ENCODE measurements at places on chromosomes 13 and 19.

GRCh38 chr19:14023404-14024235, 4.3 kb upstream of the RLN3 start:
- DNase-seq = no peak

DNA sequence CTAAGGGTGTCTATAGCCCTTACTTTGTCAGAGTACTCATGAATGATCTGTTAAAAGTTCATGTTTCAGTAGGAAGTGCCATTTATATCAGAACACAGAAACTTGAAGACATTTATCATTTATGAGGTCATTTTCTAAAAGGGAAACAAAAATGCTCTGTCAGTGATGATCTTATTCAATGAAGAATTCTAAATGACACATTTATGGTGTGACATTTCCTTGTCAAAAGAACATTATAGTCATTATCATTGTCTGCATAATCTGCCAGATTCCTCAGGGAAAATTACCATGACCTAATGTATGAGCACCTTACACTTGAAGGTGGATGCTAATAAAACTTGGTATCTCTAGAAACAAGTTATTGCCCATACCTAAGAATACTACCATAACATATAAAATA, 853.8 kb upstream of the SLITRK6 start:
- no peak for DNase-seq

DNA sequence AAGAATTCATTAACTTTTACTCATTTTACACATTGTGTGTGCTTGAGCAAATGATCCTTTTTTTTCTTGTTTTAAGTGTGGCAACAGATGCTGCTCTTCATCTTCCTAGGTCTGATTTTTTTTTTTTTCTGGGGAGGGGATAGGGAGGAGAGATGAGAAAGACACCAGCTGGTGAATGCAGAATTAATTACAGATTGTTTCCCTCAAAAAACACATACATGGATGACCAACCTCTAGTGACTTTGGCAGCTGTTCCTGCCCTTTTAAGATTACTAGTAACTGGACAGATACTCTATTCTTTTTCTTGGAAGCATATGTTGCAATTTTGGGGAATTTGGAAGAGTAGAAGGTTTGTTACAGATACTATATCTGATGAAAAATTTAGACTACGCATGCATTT, 103.6 kb upstream of the MYO16 start:
- DNase-seq = no peak

- DNase-seq = no peak
These were observed 57.8 kb downstream of the MBNL2 start for GRCh38 chr13:97279913-97280312.

GRCh38 chr13:28568286-28568685, 73.4 kb upstream of the FLT1 start:
- no peak for DNase-seq

- DNase-seq = no peak
These were observed 56.1 kb upstream of the F7 start for GRCh38 chr13:113049521-113049941.

DNA sequence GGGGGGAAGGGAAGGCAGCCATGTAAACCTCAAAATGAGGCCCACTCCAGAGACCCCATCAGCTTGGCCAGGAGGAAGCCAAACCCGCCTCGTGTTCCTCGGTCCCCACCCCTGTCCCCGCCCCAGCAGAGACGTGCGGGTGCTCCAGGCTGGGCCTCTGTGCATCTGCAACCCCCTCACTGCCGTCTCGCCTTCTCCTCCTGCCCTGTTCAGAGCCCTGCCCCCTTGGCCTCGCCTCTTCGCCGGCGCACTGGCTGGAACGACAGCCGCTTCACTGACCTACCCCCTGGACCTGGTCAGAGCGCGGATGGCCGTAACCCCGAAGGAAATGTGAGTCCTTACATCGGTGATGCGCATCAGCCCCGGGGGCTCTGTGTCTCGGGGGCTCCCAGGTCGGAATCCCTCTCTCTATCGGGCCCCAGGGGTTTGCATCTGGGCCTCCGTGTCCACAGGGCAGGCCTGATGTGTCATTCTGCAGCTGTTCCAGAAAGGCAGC, 32.2 kb downstream of the TMEM161A start:
- DNase-seq = no peak

- no peak for DNase-seq
These were observed 19.1 kb downstream of the LRCH1 start for GRCh38 chr13:46571909-46572595.

DNA sequence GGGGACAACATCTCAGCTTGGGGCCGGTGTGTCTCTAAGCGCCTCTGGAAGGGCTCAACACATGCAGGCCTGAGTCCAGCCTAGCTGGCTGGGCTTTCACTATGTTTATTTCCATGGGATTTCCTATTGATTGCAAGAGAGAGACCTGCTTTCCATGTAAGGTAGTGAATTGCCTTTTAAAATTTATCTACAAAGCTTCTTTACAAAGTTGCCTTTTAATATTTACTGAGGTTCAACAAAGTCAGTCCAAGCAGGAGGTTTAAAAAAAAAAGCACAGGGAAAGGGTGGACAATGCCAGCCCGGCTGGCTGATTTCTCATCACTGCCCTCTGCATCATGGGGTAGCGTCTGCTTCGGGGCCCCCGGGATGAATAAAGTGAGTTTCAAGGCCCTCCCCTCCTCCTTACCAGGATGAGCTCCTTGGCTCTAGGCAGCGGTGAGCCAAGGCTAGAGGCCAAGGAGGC, 15.8 kb downstream of the TLE2 start:
- no peak for DNase-seq

DNA sequence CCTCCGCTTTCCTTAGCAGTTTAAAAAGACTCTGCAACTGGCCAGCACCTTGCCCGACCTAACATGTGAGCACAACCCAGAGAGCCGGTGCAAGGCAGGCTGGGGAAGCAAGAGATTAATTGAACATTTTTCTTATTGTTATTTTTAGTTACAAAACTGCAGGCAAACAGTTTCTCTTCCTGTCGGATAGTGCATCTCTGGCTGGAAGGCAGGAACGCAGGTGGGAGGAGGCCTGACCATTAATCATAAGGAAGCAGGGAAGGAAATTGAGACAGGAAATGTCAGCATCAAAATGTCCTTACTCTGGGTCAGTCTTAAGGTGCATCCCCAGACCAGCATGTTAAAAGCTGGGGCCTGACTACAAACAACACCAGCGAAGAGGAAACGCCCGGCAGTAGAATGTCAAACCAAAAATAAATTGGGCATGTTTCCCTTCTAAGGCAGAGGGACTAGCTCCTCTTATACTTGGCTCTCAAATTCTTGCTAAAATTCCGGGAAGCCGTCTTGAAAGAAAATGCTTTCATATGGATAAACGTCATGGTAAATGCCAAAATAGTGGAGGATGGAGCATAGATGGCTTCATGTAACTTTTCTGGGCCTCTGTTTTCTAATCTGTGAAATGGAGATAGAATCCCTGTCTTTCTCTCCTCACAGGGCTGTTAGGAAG, 226.8 kb downstream of the RAP2A start:
- no peak for DNase-seq

DNA sequence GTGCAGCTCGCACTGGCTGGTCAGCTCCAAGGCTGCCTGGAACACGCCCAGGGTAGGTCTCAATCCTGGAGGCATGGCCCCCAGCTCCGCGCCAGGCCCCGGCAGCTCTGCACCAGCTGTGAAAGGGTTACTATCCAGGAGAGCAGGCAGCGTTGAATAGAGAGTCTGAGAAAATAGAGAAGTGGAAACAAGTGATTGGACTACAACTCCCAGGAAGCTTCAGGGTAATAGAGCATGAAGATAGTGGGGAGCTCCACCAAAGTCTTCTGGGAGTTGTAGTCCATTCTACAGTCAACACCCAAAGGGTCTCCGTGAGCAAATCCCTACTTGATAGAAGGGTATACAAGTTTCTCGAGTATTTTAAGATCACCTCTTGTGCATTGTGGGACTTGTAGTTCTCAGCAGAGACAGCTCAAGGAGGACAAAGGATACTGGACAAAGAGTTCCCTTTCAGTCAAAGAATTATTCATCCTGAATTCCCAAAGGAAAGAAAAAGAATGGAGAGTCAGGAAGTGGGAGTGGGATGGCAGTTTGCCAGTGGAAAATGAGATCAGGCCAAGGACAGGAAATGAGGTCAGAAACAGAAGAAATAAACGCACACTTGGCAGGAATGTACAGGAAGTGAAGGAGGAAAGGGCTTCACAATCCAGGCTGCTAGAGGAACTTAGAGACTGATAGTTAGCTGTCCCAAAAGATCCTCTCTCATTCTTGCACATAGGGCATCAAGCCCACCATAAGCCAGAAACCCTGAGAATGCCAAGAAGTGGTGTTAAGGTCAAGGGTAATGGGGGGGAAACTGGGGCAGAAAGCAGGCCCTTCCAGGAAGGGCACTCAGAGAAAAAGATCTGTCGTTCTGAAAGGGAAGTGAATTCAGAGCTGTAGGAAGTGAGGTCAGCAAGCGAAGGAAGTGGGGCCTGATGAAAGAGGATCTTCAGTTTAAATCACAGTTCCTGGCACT, 5.5 kb upstream of the MAMSTR start:
- peak; percentile 46 for DNase-seq

GRCh38 chr19:30393046-30393445, 20.9 kb downstream of the ZNF536 start:
- no peak for DNase-seq

GRCh38 chr13:98915981-98916380, 61.9 kb downstream of the DOCK9 start:
- DNase-seq = no peak

DNA sequence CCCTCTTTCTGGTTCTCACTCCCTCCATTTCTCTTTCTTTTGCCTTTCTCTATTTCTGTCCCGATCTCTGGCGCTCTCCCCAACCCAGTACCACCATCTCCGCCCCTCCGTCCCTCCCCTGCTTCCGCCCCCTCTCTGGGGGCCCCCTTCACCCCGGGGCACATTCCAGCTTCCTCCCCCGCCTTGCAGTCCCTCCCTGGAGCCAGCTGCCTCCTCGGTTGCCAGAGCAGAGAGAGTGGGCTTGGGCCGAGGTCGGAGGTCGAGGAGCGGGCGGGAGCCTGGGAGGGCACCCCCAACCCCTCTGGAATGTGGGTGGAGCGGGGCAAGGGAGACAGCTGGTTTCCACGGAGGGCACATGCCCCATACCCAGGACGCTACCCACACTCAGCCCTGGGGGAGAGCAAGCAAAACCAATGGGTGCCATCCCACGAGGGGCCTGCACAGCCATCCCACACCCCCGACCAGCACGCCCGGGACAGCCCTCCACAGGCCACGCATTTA, 6.5 kb upstream of the CIRBP start:
- no peak for DNase-seq

- DNase-seq = no peak
These were observed 4.9 kb upstream of the OLFM2 start for GRCh38 chr19:9941231-9941630.

- no peak for DNase-seq
These were observed 1.4 kb downstream of the TULP2 start for GRCh38 chr19:48897181-48897580.

GRCh38 chr19:45187421-45188100, 9.0 kb downstream of the BLOC1S3 start:
- DNase-seq = peak; percentile 51

GRCh38 chr13:110089815-110090214, 217.1 kb downstream of the COL4A1 start:
- DNase-seq = no peak

DNA sequence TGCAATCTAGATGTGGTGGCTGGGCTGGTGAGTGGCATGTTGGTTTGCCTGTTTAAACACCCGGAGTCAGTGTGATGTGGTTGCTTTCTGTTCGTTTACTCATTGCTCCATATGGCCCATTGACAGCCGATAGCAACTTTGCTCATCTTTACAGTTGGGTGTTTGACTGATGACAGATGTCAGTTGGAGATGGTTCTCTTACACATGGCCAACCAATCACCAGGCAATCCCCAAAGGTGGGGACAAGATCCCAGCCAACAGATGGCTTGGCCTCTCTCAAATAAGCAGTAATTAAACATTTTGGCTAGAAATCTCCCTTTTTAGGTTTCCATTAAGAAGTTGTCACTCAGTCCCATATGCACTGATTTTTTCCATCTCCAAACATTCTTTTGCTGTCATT, 497.1 kb upstream of the ARGLU1 start:
- DNase-seq = no peak

DNA sequence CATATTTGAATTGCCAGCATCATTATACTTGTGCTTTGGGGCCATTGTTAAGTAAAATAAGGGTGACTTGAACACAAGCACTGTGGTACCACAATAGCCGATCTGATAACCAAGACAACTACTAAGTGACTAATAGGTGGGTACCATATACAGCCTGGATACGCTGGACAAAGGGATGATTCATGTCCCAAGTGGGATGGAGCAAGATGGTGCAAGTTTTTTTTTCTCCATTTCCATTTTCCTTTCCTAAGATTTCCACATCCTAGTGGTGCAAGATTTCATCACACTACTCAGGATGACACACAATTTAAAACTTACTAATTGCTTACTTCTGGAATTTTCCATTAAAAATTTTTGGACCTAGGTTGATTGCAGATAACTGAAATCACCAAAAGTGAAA, 15.1 kb downstream of the BRCA2 start:
- no peak for DNase-seq

GRCh38 chr13:85383291-85383690, 415.9 kb downstream of the SLITRK6 start:
- DNase-seq = no peak

- no peak for DNase-seq
These were observed 217.4 kb downstream of the TBC1D4 start for GRCh38 chr13:75264611-75265010.

DNA sequence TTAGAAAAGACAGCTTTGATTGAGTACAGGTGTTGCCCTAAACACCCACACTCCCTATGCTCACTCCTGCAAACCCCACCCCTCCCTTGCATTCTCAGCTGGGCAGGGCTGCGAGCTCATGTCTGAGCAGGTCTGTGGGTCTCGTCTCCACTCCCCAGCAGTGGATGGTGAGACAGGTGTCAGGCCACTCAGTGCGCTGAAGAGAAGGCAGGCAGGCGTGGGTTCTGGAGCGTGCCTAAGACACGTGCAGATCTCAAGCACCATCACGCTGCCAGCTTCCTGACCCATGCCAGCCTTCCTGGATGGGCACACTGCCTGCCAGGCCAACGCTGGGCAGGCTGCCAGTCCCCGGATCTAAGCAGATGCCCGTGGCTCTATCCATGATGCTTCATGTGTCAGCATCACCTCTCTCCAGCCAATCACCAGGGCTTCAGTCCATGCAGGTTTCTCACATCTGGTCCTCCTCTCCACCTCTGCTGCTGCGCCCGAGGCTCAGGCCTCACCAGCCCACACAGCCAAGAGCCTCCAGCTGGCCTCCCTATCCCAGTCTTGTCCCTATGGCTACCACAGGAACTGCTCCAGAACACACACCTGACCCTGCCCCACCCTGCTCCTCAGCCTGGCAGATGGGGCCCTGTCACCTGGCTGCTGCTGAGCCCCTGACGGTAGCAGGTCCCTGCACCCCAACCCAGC, 42.6 kb downstream of the EPS15L1 start:
- DNase-seq = peak; percentile 22

DNA sequence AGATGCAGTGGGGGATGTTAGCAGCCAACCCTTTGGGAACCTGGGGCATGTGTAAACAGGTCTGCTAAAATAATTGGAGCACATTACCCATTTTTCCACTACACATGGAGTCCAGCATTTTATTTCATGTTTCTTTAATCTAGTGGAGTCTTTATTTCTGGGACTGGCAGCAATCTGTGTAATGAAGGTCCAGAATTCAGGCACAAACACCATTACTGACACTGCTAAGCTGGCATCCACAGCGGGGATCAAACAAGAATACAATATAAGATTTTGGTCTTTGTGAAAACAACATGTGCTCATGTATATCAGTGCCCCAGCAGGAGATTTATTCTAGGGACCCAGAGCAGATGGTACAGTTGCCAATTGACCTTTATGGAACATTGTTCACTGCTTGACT, 1587.0 kb upstream of the PRR20A start:
- peak; percentile 89 for DNase-seq

GRCh38 chr13:112179421-112179820, 112.5 kb downstream of the SOX1 start:
- DNase-seq = no peak
